Hematopoietic multipotent progenitor cell treated with erythropoietin and hydrocortisone succinate and interleukin-3 and kit ligand, for 15 days (in vitro differentiated cells): ENCODE measurements at places on chromosomes 3 and 15.

DNA sequence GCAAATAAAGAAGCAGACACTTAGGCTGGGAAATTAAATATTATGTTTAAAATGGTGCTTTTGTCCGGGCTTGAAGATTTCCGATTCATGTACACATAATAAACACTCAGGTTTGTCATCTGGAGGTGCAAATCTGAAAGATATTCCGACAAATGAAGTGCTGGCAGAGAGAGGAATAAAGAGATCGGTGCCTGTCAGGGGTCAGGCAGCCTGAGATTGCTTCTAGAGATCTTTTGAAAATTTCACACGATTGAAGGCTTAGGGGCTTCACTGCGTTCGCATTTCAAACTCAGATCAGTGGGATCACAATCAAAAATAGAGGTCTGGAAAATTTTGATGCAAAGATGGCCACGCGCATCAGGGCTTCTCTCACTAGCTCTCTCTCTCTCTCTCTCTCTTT is 33.2 kb downstream of the NR2F2 start:
- DNase-seq: no peak

- no peak for DNase-seq
Observed at GRCh38 chr3:104178680-104179079, 1188.0 kb upstream of the ALCAM start.

DNA sequence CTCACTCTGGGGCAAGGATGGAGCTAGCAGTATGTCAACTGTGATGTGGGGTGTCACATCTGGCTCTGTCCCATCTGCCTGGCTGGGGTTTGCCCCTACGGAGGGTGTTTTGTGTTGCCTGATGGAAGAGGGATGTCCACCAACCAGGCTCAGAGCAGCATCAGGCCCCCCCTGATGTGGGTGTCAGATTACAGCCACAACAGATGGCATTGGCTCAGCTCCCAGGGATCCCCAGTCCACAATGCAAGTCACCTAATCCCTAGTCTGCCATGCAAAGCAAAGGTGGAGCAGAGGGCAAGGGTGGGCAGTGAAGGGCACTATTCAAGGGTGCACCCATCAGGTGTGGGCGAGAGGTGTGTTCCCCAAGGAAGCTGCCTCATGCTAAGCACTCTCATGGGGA is 48.9 kb upstream of the AMOTL2 start:
- DNase-seq: no peak

DNA sequence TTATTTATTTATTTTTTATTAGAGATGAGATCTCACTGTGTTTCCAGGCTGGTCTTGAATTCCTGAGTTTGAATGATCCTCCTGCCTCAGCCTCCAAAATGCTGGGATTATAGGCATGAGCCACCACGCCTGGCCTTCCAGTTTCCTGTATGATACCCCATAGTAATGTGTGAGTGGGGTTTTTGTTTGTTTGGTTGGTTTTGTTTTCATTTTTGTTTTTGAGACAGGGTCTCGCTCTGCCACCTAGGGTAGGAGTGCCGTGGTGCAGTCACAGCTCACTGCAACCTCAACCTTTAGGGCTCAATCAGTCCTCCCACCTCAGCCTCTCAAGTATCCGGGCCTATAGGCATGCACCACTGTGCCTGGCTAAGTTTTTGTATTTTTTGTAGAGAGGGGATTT is 30.9 kb downstream of the GOLM2 start:
- DNase-seq: no peak

GRCh38 chr3:129490273-129490675 is 38.2 kb upstream of the RHO start:
- peak; percentile 75 for DNase-seq
